ENCODE measurements at places on chromosomes 11 and 22.

DNA sequence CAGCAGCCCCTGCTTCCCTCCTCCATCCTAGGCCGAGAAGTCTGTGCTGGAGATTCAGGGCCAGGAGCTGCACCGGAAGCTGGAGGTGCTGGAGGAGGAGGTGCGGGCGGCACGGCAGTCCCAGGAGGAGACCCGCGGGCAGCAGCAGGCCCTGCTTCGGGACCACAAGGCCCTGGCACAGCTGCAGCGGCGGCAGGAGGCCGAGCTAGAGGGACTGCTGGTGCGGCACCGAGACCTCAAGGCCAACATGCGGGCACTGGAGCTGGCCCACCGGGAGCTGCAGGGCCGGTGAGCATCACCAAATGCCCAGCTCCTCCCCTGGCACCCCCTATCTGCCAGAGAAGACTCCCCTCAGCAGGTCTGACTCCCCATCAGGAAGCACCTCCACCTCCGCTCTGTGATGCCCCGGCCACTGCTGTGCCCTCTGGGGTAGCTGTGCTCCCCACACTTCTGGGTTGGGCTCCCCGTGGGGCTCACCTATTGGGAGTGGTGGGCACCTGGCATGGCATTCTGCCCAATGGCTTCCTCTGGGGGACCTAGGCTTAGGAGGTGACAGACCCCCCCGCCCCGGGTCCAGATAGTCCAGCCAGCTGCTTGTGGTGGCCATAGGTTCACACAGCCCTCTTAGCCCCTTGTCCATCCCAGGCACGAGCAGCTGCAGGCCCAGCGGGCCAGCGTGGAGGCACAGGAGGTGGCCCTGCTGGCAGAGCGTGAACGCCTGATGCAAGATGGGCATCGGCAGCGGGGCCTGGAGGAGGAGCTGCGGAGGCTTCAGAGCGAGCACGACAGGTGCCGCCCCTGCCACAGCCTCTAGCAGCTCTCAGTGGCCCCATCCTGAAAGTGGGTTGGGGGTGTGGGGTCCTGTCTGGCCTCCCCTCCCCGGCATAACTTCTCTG, 6.6 kb upstream of the RPS6KA4 start:
- no peak for DNase-seq

GRCh38 chr11:115817844-115818468, 313.7 kb upstream of the CADM1 start:
- no peak for DNase-seq

DNA sequence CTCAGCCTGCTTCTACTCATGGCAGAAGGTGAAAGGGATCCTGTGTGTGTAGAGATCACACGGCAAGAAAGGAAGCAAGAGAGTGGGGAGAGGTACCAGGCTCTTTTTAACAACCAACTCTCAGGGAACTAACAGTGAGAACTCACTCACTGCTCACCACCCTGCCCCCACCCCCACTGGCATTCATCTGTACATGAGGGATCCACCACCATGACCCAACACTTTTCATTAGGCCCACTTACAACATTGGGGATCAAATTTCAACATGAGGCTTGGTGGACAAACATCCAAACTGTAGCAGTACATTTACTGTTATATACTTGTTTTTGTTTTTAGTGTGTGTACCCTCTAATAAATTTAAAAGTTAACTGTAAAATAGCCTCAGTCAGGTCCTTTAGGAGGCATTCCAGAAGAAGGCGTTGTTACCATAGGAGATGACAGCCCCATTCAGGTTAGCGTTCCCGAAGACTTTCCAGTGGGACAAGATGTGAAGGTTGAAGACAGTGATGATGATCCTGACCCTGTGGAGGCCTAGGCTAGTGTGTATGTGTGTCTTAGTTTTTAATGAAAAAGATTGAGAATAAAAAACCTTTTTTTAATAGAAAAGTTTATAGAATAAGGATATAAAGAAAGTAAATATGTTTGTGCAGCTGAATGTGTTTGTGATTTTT, 11.3 kb downstream of the CUL5 start:
- DNase-seq = no peak

DNA sequence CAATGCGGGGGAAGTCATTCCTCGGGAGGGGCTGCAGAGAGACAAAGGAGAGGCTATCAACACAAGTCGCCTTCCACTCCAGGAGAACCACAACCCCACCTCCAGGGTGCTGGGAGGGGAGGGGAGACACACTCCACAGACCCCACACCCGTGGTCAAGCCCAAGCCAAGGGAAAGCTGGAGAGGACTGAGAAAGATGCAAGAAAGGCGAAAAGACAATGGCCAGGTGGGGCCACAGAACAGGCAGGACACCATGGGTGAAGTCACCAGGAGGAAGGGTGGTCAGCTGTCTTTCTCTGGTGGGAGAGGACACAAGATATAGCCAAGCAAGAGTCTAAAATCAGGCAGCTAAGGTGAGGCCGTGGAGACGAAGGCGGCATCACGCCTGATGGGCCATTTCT, 16.0 kb downstream of the HDHD5 start:
- DNase-seq = no peak

DNA sequence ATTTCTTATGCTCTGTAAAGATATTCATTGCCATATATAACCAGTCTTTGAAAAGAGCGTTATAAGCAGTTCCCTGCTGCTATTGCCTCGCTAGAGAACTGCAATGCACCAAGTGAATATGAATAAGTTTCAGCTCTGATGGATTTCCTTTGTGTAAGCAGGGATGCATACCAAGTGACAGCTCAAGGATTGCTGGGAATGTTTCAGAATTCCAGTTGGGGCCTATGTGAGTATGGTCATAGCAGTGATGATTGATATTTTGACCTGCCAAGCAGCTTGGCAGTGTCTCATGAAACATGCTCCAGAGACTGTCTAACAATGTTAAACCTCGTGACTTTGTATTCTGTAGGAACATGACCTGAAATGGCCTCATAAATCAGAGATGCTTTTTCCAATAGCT, 312.6 kb downstream of the C11orf87 start:
- no peak for DNase-seq

- no peak for DNase-seq
These were observed 38.5 kb upstream of the RIC3 start for GRCh38 chr11:8207080-8208000.

GRCh38 chr22:46203601-46203980, 46.5 kb downstream of the CDPF1 start:
- no peak for DNase-seq

DNA sequence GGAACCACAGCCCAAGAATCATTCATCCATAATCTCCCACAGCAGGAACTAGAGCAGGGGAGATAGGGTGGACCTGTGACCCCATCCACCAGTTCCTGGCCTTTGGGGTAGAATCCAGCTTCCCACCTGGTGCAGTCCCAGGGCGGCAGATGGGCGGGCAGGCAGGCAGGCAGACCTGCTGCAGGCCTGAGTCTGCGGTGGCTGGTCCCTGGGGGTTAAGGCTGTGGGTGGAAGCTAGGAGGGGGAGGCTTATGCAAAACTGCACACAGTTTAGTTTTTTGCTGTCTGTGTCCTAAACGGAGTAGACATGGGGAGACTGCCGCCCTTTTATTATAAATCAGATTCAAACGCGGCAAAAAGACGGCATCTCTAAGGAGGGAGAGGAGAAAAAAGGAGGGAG, 4.5 kb upstream of the NEFH start:
- no peak for DNase-seq

DNA sequence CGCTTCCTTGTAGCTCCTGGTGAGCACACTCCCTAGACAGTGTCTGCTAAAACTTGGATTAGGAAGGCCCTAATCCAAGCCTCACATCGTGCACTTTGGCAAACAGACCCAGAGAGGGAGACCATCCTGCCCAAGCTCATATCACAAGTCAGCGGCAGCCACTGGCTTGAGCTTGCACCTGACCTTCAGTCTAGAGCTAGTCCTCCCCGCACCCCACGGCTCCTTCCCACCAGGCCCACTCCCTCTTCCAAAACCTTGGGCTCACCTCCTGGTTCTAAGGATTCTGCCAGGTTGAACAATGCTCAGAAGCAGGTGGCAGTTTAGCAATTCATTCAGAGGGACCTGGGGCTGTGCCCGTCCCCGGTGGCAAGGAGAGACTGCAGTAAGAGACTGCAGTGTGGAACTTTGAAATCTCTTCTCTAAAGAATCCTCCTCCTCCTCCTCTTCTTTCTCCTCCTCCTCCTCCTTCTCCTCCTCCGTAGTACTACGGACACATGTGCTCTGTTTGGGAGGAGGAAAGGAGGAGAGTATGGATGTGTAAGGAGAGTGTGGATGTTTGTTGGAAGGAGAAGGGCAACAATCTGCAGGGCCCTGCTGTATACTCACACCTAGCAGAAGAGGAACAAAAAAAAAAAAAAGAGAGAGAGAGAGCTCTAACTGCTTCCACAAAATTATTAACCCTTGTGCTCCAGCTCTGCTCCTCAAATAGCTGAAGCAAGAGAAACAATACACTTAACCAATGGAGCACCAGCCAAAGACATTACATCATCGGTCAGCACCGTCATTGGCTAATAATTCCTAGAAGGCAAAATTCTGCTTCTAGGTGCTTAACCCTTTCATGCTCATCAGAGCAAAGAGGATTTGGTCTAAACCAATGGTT, 6.0 kb downstream of the SYN3 start:
- no peak for DNase-seq

GRCh38 chr11:962688-963087, 37.0 kb downstream of the AP2A2 start:
- DNase-seq = no peak

- DNase-seq = peak; percentile 27
These were observed 69.4 kb downstream of the OSBP2 start for GRCh38 chr22:30763815-30764673.

DNA sequence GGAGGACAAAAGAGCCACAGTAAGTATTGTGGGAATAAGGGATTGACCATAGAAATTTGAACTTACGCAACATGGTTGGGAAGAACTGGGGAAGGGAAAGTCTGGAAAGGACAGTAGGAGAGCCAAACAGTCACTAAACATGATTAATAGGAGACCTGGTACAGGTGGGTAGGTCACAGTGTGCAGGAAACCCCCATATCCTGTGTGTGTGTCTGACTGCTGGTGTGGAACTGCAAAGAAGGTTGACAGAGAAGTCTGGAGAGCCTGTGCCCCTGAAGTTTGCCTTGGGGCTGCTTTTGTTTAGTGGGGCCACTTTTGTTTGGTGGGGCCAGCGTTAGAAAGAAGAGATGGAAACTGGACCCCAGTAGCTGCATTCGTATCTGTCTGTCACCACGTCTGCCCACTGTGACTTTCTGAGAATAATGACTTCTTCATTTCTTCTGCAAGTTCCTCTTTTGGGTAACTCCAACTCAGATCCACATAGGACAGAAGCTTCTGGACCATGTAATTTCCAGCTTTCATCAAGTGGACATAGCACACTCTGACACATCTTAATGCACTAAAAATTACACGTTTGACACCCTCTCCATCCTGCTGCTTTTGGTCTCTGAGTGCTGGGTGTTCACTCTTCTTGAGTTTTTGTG, 126.8 kb upstream of the RAG2 start:
- DNase-seq = no peak

DNA sequence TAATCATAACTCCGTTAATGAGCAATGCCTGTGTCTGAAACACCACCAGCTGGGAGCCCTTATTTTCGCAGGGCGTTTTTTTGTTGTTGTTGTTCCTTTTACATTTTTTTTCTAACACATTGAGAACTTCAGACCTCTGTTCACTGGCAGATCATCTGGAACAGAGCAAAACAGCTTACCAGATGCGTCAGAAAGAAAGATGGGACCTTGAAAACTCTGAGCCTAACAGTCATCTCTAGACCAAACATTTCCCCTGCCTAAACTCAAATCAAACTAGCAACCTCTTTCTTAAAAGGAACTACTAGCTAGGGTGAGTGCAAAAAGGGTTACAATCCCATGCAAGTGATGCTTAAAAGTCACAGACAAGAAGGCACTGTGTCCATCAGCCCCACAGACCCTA, 93.2 kb downstream of the PLEKHA7 start:
- no peak for DNase-seq

GRCh38 chr11:85886089-85887056, 31.2 kb downstream of the CCDC83 start:
- DNase-seq = no peak

GRCh38 chr22:32677876-32678275, 123.6 kb upstream of the TIMP3 start:
- no peak for DNase-seq

DNA sequence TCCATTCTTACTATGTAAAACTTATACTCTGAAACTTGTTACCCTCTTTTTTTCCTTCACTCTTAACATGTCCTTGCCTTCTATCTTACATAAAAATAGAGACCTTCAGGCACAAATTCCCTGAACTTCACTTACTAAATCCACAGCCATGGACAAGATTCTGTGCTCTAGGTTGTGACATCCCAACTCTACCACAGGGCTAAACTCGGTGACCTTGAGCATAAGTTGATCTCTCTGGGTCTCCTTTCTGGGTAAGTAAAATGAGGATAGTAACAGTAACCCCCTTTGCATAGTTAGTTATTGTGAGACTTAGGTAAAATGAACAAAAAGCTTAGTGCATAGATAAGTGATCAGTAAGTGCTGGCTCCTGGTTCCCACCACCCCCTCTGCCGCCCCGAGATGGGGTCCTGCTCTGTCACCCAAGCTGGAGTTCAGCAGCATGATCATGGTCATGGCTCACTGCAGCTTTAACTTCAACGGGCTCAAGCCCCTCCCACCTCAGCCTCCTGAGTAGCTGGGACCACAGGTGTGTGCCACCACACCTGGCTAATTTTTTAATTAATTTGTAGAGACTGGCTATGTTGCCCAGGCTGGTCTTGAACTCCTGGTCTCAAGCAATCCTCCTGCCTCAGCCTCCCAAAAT, 20.1 kb downstream of the C11orf58 start:
- no peak for DNase-seq

DNA sequence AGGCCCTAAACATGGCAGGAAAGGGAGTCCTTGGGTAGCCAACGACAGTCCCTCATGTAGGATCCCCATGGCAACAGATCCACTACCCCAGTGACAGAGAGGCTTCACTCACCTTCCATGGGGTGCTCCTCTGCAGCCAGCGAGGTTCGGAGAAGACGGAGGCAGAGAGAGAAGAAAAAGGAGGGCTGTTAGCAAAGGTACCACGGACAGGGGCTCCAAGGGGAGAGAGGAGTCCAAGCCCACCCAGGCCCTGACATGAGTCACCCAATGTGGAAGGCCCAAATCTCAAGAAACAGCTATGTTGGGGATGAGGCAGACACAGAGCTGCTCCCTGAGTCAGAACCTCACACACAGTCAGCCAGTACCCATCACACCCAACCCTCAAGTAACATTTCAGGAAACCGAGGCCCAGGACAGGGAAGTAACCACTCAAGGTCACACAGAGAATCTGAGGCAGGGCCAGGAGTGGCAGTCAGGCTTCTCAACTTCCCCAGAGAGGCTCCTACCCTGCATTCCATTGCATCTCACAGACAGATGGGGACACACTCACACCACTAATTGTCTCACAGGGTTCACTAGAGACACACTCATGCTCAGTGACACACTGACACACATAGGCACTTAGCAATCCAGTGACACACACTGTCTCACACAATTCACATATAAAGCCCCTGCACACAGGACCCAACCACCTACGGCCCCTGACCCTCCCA, 25.2 kb downstream of the NRXN2 start:
- no peak for DNase-seq

DNA sequence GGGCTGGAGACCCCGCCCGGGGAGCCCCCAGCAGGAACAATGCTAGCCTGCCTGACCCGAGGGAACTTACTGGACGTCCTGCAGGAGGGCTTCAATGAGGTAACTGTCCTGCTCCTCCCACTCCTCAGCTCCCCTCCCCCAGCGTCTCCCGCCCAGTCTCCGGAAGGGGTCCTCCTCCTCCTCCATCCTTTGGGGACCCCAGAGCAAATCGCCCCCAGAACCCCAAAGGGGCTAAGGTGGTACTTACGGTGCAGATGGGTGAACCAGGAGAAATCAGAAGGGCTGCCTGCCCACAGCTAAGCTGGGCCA, 272 bp downstream of the DIXDC1 start:
- no peak for DNase-seq

GRCh38 chr11:131691181-131692041, 321.0 kb downstream of the NTM start:
- no peak for DNase-seq
